Activated CD8-positive, alpha-beta memory T cell treated with anti-CD3 and anti-CD28 coated beads for 4 hours (primary cell): ENCODE measurements at places on chromosomes 16 and 17.

DNA sequence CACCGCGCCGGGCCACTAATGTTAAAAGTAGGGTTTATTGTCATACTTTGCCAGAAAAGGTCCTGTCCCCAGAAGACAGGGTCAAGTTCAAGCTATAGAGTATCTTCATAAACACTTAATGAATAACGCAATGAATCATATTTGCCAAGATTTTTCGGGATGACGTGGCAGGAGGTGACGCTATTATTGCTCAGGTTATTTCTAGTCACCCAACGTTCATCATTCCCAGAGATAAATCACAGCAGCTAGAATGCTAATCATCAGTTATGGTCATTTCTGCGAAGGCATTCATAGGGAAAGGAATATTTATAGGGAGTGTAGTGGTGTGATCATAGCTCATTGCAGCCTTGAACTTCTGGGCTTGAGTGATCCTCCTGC, 2.0 kb downstream of the TMC5 start:
- no peak for DNase-seq

DNA sequence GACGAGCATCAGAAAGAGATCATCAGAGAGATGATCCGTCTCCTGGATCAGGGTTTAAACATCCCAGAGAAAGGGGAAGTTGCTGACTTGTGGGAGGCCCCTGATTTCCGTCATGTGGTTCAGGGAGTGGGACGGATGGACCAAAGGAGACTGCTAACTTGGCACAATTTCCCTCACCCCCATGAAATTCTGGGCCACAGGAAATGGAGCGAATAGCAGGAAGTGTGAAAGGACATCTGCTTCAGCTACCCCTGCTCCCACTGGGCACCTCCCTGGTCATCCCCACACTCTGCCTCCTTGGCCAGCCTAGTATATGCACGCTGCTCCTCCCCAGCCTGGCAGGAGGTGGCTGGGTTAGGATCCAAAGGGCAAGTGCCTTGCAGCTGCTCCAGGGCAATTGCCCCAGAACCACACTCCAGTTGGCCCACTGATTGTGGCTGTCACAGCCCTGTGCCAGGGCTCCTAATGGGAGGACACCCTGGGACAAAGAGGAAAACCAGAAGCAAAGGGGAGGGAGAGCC, 1.3 kb downstream of the ARRB2 start:
- DNase-seq, result no peak

GRCh38 chr17:56125830-56126819, 27.1 kb upstream of the ANKFN1 start:
- no peak for DNase-seq

- peak; percentile 63 for DNase-seq
Observed at GRCh38 chr17:63697341-63698286, 2.3 kb downstream of the LIMD2 start.
